ENCODE measurements at places on chromosomes 4 and X.

GRCh38 chrX:76987381-76987780 is 459.8 kb upstream of the FGF16 start:
- no peak for DNase-seq

DNA sequence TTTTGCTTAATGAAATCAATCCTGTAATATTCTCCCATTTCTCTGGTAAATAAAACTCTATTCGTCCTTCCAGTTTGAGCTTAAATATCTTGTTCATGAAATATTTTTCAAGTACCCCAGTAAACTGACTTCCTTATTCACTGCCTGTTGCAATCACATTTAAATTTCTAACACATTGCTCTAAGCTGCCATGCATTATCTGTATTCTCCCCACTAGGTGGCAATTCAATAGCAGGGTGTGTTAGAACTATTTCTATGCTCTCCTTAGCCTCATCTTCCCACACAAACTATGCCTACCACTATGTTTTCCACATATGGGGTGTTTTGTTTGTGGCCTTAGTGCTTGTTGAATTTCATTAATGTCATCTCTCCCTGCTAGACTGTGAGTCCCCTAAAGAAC is 377.1 kb upstream of the HS3ST1 start:
- no peak for DNase-seq

GRCh38 chr4:98517218-98518021 is 141.0 kb downstream of the TSPAN5 start:
- DNase-seq: no peak

DNA sequence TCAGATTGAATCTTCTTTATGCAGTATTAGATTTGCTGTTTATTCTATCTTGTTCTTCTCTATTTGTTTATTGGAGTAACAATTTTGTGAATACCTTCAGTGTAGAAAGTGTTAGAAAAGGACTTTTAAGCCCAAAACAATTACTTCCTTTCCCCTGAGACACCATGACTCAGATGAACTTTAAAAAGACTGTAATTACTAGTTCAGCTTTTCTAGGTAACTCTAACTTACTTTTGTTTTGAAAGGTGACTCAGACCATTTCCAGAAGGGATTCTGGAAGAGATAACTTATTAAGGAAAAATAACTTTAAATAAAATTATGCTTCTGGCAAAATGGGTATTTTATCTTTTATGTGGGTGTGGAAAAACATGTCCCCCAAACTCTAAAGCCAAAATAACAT is 561.5 kb upstream of the PCDH10 start:
- DNase-seq: no peak

DNA sequence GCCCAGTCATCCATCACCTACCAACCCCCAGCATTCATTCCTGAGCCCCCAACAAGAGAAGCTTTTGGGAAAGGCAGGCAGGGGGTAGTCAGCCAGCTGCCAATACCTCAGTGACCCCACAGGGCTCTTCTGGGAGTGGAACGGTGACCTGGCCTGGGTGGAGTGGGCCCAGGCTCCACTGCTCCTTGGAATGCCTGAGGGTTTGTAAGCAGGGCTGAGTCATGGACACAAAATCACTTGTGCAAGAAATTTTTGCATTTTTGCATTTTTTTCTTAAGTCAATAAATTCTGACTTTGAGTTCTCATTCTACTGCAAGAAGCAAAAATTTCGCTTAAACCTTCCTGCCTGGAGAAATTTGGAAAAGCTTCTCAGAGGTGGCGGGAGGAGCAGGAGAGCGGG is 18.5 kb downstream of the SORCS2 start:
- DNase-seq: no peak

- no peak for DNase-seq
Measured at GRCh38 chr4:165299399-165300060, 27.9 kb upstream of the MSMO1 start.

DNA sequence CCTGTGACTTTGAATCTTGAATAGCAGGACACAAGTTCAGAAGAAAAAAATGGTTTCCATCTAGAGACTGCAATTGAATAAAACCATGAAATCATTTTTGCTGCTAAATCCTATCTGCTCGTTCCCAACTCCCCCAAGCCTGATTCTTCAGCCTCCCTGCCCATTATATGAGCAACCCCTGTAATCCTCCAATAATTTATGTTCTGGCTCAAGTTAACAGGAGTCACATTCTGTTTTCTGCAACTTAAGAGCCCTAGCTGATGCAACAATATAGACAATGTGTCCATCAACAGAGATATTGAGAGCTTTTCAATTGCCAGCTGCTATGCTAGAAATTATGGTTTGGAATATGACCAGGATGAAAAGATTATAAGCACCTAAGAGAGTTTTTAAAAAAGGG is 84.1 kb downstream of the LDB2 start:
- no peak for DNase-seq

GRCh38 chr4:10587697-10588096 is 96.9 kb downstream of the CLNK start:
- DNase-seq: no peak

- no peak for DNase-seq
Measured at GRCh38 chr4:184649971-184650855, 675 bp downstream of the PRIMPOL start.

DNA sequence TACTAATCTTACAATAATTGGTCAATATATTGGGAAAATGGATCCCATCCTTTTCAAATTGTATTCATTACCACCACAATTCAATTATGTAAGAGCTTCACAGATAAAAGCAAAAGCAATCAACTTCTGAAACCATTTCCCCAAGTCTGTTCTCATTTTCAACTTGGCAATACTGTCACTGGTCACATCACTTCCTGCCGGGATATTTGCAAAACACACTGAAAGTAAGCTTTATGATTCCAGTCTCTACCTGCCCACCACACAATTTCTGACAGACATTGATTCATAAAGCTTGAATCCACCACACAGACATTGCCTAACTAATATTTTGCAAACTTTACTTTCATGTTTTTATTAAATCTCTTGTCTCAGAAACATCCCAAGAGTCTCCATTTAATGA is 53.6 kb downstream of the LIN54 start:
- DNase-seq: no peak

DNA sequence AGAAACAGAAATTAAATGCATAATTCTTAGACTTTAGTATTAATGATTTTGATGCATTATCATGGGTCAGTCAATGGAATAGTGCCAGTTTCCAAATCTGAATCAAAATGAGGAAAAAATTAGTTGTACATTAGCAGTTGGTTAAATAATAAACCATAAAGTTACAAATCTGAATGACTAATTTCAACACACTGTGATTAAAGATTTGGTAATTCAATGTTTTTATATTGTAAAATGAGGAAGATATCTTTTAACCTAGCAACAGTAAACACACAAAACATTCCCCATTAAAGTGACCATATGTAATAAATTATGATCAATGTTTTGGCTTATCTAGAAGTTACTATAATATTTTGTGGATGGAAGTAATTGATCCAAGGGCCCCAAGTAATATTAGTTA is 1.6 kb downstream of the FBXO8 start:
- DNase-seq: no peak

DNA sequence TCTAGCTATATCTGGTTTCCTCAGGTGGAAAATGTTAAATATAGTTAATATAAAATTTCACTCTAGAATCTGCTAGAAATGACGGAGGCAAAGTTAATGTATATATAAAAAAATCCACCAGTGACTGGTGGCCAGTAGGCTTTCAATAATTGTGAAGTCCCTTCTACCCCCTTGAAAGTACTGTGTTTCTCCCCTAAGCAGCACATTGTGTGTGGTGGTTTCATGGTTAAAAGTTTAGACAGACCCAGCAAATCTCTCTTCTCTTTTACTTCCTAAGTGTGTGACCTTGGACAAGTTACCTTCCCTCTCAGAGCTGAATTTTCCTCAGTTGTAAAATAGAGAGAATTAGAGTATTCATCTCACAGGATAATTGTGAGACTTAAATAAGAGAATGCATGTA is 600 bp upstream of the HEPH start:
- no peak for DNase-seq

DNA sequence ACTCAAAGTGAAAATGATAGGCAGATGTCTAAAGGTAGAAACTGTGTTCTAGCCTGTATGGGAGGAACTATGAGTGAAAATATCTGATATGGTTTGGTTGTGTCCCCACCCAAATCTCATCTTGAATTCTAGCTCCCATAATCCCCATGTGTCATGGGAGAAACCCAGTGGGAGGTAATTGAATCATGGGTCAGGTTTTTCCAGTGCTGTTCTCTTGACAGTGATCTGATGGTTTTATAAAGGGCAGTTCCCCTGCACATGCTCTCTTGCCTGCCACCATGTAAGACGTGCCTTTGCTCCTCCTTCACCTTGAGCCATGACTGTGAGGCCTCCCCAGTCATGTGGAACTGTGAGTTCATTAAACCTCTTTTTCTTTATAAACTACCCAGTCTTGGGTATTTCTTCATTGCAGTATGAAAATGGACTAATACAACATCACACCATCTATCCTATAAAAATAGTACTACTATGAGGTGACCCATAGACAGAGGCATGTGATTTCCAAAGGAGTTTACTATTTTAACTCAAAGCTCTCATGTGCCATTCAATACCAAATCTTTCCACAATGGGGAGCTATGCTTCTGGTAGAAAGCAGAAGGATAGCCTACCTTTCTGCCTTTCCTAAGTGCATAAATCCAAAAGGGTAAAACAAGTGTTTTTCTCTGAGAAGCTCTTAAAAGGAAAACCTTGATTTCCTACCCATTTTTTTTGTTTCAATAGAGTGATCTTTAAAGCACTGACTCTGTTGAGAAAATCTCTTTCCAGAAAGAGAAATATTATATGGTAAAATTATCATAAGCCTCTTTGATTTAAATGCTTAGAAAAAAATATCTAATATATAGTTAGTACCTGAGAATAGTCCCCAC is 38.8 kb downstream of the SEC31A start:
- no peak for DNase-seq

GRCh38 chrX:347351-348117 is 28.9 kb upstream of the GTPBP6 start:
- no peak for DNase-seq

GRCh38 chr4:28686618-28687017 is 1826.0 kb downstream of the STIM2 start:
- DNase-seq: no peak

Data from stimulated activated CD4-positive, alpha-beta T cell treated with anti-CD3 and anti-CD28 coated beads, Interleukin-1b, Interleukin-23, amount 100 ng/mL, for 1 hour (primary cell).